Activated CD4-positive, alpha-beta T cell treated with anti-CD3 and anti-CD28 coated beads for 36 hours (primary cell): ENCODE measurements at places on chromosomes 5 and 9. TPM values are rescaled to one million over a fixed set of nuclear protein-coding genes. Genes with fewer than 3 reads are reported as not detected.
A peak's percentile ranks its signal among the peaks of the same experiment; 100 is the strongest.

- no peak overlapping the region for H3K27ac ChIP-seq
- H3K36me3 ChIP-seq, result no peaks in the 10 kb centered on the region
- no peak overlapping the region for H3K4me3 ChIP-seq
- peaks cover 8% of the 10 kb centered on the region for H3K27me3 ChIP-seq
- no peaks in the 10 kb centered on the region for H3K4me1 ChIP-seq
- DNase-seq, result no peak
Observed at GRCh38 chr5:58153255-58153654, 306.6 kb downstream of the PLK2 start.

GRCh38 chr9:89254773-89255125, 56.2 kb upstream of the CKS2 start:
- no peak overlapping the region for H3K4me3 ChIP-seq
- no peaks in the 10 kb centered on the region for H3K4me1 ChIP-seq
- no peaks in the 10 kb centered on the region for H3K36me3 ChIP-seq

Gene RGS7BP
- not detected for total RNA-seq

Gene SELENOP
- total RNA-seq, result not detected

DNA sequence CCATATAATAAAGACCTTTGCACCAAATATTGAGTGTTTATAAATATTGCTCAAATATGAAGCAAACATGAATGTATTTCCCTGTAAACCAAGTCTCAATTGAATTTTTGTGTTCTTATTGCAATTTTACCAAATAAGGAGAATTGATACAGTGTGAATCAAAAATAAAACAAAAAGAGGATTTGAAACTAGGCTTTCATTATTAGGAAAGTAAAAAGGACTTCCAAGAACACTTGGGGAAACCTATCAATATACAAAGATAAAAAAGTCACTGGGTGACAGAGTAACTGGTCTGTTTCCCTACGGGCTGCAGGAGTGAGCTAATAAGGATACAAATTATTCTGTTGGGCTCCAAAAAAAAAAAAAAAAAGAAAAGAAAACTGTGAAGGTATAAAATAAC, 44.8 kb upstream of the SNX2 start:
- no peak overlapping the region for H3K27ac ChIP-seq
- H3K27me3 ChIP-seq, result peaks cover 10% of the 10 kb centered on the region
- H3K4me3 ChIP-seq, result no peak overlapping the region
- no peaks in the 10 kb centered on the region for H3K4me1 ChIP-seq
- DNase-seq, result no peak

- peaks cover 9% of the 10 kb centered on the region for H3K27me3 ChIP-seq
- peaks cover 3% of the 10 kb centered on the region for H3K36me3 ChIP-seq
- H3K4me1 ChIP-seq, result peaks cover 15% of the 10 kb centered on the region
- peak overlapping the region; percentile 15 for H3K27ac ChIP-seq
Observed at GRCh38 chr5:31854181-31855133, 215.5 kb downstream of the PDZD2 start.

GRCh38 chr5:80216753-80217596, 38.9 kb downstream of the SERINC5 start:
- H3K4me3 ChIP-seq, result peak overlapping the region; percentile 42
- H3K4me1 ChIP-seq, result peaks cover 91% of the 10 kb centered on the region
- DNase-seq, result peak; percentile 52
- peak overlapping the region; percentile 91 for H3K27ac ChIP-seq

- H3K27ac ChIP-seq, result no peak overlapping the region
- H3K4me3 ChIP-seq, result no peak overlapping the region
- no peak for DNase-seq
- no peaks in the 10 kb centered on the region for H3K36me3 ChIP-seq
Observed at GRCh38 chr5:164741376-164741775, 1236.0 kb downstream of the MAT2B start.

DNA sequence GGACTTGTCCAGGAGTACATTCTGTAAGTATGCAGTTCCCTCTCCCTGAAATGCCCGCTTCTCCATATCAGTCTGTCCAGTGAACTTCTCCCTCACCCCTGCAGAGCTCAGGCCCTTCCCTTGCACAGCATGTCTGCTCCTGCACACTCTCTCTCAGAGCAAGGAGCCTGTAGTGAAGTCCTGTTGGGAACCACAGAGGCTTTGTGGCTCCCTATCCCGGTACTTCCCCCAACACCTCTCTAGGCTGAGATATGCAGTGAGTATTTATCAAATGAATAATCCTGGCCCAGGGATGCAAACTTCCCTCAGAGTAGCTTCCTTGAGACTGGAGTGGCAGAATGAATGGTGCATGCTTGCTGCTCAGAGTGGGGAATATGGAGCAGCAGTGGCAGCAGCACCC, 48.8 kb downstream of the POC5 start:
- no peak for DNase-seq
- peaks cover 37% of the 10 kb centered on the region for H3K4me1 ChIP-seq
- H3K27ac ChIP-seq, result peak overlapping the region; percentile 91
- no peaks in the 10 kb centered on the region for H3K27me3 ChIP-seq

GRCh38 chr9:6641561-6641960, 4.0 kb downstream of the GLDC start:
- H3K27ac ChIP-seq, result no peak overlapping the region
- no peak overlapping the region for H3K4me3 ChIP-seq
- no peaks in the 10 kb centered on the region for H3K36me3 ChIP-seq
- peaks cover 55% of the 10 kb centered on the region for H3K27me3 ChIP-seq
- peaks cover 17% of the 10 kb centered on the region for H3K4me1 ChIP-seq

DNA sequence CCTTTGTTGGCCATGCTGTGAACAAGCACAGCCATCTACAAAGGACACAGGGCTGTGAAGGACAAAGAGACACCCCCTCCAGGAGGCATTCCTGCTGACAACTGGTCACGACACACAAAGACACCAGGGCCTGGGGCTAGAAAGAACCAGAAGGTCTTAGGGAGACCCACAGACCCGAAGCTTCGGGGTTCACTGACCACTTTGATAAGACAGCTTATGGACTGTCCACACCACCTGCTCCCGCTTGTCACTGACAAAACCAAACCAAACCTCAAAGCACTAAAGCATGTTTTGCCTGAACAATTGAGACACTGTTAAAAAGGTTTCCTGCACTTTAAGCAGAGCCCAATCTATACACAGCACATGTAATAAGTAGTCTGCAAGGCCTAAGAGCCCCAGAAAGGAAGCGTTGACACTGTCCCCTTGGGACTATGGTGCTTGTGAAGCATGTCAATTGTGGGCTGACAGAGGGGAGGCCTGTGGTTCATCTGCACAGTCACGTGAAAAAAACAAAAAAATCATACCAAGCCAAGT, 185.0 kb downstream of the GAPVD1 start:
- peaks cover 6% of the 10 kb centered on the region for H3K36me3 ChIP-seq
- H3K27ac ChIP-seq, result no peak overlapping the region
- no peaks in the 10 kb centered on the region for H3K4me1 ChIP-seq
- DNase-seq, result no peak

Gene RMI1
- 25.5 TPM for total RNA-seq

Gene ORM1
- not detected for total RNA-seq
